Activated CD8-positive, alpha-beta T cell treated with anti-CD3 and anti-CD28 coated beads, Interleukin-2, amount 10 ng/mL, durations not matched to agents 7 days and 5 days (primary cell): ENCODE measurements at places on chromosomes 7 and 10. TPM values are rescaled to one million over a fixed set of nuclear protein-coding genes. Genes with fewer than 3 reads are reported as not detected.

DNA sequence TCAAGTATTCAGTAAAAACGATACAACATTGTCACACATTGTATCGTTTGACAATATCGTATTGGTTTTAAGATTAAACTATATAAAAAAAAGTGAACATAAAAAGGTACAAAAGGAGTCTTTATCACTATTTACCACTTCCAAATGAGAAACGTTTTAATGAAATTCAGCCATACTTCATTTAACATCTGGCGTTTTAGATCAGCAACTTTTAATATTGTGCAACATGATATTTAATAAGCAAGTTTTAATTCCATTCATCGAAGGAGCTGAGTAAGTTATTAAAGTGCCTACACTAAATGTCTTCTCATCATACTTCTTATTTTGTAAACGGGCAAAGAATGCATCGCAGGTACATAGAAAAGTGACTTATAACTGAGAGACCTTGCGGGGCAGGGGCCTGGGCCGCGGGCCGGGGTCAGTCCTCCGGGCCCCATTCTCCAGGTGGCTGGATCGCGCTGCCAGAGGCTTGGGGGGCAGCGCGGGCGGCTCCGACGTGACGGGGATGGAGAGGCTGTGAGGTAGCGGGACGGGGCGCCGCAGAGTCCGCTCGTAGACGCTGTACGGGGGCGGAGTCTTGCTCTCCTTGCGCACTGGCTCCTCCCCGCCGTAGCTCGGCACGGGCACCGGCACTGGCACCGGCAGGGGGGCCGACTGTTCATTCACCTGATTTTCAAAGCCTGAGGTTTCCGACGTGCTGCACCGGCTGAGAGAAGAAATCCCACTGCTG, 165.8 kb upstream of the IMMP2L start:
- H3K27me3 ChIP-seq = peaks cover 2% of the 10 kb centered on the region
- H3K36me3 ChIP-seq = no peaks in the 10 kb centered on the region
- H3K27ac ChIP-seq = no peak overlapping the region
- no peaks in the 10 kb centered on the region for H3K4me1 ChIP-seq

DNA sequence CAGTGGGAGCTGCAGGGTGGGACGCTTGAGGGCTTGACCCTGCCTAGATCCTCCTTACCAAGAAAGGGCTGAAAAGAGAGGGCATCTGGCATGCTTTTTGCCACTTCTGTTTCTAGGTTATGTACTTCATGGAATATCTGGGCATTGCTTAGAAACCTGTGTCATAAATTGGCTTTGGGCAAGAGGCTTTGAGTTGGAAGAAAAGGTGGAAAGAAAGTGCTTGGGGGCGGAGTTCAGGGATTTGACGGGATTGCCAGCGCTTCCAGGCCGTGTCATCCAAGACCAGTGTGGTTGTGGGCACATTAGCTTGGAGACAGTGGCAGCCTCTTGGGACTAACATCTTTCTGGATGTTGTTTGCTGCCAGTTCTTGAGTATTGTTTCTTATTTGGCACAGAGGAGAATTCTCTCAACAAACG, 825 bp downstream of the ZNF862 start:
- DNase-seq = no peak
- peaks cover 17% of the 10 kb centered on the region for H3K27me3 ChIP-seq
- peak overlapping the region; percentile 84 for H3K4me3 ChIP-seq
- peaks cover 8% of the 10 kb centered on the region for H3K36me3 ChIP-seq
- peak overlapping the region; percentile 68 for H3K27ac ChIP-seq

- H3K27me3 ChIP-seq = peaks cover 4% of the 10 kb centered on the region
- H3K4me3 ChIP-seq = peak overlapping the region; percentile 87
- no peak for DNase-seq
- H3K27ac ChIP-seq = no peak overlapping the region
Observed at GRCh38 chr10:92241158-92241500, 49.7 kb downstream of the CPEB3 start.

- no peak overlapping the region for H3K4me3 ChIP-seq
- H3K27ac ChIP-seq = no peak overlapping the region
- DNase-seq = no peak
- H3K4me1 ChIP-seq = peaks cover 22% of the 10 kb centered on the region
- H3K36me3 ChIP-seq = no peaks in the 10 kb centered on the region
- H3K27me3 ChIP-seq = no peaks in the 10 kb centered on the region
Observed at GRCh38 chr10:14618674-14619073, 156.0 kb downstream of the FAM107B start.

DNA sequence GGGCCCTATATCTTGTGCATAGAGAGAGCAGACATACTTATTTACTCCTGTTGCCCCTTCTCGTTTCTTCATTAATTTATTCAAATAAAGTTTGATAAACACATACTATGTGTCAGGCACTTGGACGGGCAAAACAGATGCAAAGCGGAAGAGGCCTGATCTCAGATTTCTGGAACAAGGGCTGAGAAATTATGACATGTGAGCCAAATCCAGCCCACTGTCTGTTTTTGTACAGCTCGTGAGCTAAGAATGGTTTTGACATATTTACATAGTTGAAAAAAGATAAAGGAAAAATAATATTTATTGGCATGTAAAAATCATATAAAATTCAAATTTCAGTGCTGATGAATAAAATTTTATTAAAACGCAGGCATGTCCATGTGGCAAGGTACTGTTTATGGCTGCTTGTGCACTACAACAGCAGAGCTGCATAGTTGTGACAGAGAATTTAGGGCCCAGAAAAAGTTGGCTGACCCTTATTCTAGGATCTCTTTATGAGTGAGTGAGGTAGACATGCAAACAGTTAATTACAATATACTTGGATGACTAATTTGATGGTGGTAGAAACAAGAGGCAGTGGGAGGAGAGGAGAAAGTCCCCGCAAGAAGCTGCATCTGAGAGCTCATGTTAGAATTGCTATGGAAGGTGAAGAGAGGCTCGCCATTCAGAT, 68.1 kb upstream of the ITPRID1 start:
- DNase-seq = no peak
- no peak overlapping the region for H3K4me3 ChIP-seq
- no peaks in the 10 kb centered on the region for H3K27me3 ChIP-seq
- H3K4me1 ChIP-seq = no peaks in the 10 kb centered on the region
- no peak overlapping the region for H3K27ac ChIP-seq

GRCh38 chr7:23373151-23374004, 74.2 kb downstream of the MALSU1 start:
- DNase-seq = peak; percentile 52
- no peak overlapping the region for H3K27ac ChIP-seq
- peaks cover 35% of the 10 kb centered on the region for H3K4me1 ChIP-seq
- peaks cover 3% of the 10 kb centered on the region for H3K36me3 ChIP-seq

GRCh38 chr10:101818872-101819633, 809 bp upstream of the OGA start:
- peak overlapping the region; percentile 99 for H3K27ac ChIP-seq
- peaks cover 25% of the 10 kb centered on the region for H3K36me3 ChIP-seq
- peaks cover 24% of the 10 kb centered on the region for H3K4me1 ChIP-seq
- H3K4me3 ChIP-seq = peak overlapping the region; percentile 96

DNA sequence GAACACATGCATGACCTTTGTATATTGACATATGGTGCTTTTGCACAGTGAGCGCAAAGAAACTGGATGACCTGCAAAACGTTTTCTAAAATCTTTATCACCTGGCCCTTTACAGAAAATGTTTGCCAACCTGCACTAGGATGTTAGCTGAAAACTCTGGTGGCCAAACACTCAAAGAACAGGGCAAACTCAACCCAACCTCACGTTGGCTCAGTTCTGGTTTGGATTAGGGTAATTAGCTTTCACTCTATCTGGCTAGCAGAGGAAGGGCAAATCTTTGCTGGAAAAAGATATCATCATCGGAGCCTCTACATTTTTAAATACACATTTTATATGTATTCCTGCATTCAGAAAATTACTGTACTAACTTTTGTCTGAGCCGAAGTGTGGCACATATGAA, 688.9 kb downstream of the PHTF2 start:
- no peak overlapping the region for H3K4me3 ChIP-seq
- no peaks in the 10 kb centered on the region for H3K4me1 ChIP-seq
- H3K36me3 ChIP-seq = no peaks in the 10 kb centered on the region
- no peak for DNase-seq
- no peak overlapping the region for H3K27ac ChIP-seq
- no peaks in the 10 kb centered on the region for H3K27me3 ChIP-seq

The SVOPL gene
- 4.3 TPM for total RNA-seq

The CYP2C19 gene
- total RNA-seq = not detected

The FAM180A gene
- total RNA-seq = not detected
